ENCODE measurements at places on chromosomes 4 and X. TPM values are rescaled to one million over a fixed set of nuclear protein-coding genes. Genes with fewer than 3 reads are reported as not detected.

GRCh38 chr4:6392407-6392806 is 80.0 kb downstream of the PPP2R2C start:
- no peak overlapping the region for H3K4me3 ChIP-seq
- no peak for DNase-seq
- peaks cover 5% of the 10 kb centered on the region for H3K27me3 ChIP-seq
- no peaks in the 10 kb centered on the region for H3K4me1 ChIP-seq

- DNase-seq: no peak
- no peaks in the 10 kb centered on the region for H3K36me3 ChIP-seq
- H3K4me1 ChIP-seq: peaks cover 30% of the 10 kb centered on the region
Measured at GRCh38 chr4:10734697-10735096, 50.1 kb upstream of the CLNK start.

DNA sequence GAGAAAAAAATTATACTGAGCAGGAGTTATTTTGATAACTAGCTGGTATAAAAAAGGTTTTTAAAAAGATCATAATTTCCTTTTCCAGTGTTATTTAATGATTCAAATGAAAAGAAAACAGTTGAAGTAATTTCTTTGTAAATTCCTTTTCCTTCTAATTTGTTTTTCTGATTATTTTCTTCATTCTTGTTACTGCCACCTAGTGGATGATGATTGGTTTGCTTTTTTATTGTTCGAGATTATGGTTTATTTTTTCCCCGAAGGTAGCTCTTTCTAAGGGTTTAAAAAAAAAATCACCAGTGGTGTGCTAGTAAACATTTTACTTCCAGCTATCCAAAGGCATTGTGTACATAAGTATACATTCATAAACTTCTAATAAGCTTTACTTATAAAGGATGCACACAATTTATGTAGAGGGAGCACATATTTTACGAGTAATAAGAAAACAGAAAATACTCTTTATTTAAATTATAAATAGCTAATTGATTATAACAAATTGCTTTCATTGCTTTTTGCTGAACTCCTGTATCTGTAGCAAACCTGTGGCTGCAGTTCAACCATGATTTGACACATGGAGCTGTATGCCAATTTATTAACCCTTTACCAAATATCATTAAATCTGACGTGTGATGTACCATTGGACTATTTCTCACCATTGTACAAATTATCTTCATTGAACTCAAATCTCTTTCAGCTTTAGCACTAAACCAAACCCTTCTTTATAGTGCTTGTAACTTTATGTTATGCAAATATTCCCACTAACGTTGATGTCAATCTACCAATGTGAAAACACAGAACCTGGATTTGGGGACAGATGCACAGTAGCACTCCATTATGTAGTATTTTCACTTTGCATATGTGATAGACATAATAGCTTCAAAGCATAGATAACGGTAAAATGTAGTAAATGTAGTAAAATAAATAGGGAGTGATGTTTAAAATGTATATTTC is 97.8 kb upstream of the ANK2 start:
- no peaks in the 10 kb centered on the region for H3K36me3 ChIP-seq
- DNase-seq: no peak
- H3K27me3 ChIP-seq: peaks cover 15% of the 10 kb centered on the region
- no peak overlapping the region for H3K27ac ChIP-seq
- H3K4me3 ChIP-seq: no peak overlapping the region
- H3K4me1 ChIP-seq: no peaks in the 10 kb centered on the region

GRCh38 chr4:134343081-134343480 is 141.5 kb upstream of the PABPC4L start:
- DNase-seq: no peak
- no peaks in the 10 kb centered on the region for H3K27me3 ChIP-seq
- no peaks in the 10 kb centered on the region for H3K36me3 ChIP-seq
- no peak overlapping the region for H3K4me3 ChIP-seq

GRCh38 chrX:144601010-144601409 is 646.3 kb upstream of the SPANXN1 start:
- no peaks in the 10 kb centered on the region for H3K27me3 ChIP-seq
- no peak overlapping the region for H3K4me3 ChIP-seq
- no peak for DNase-seq
- no peaks in the 10 kb centered on the region for H3K36me3 ChIP-seq

RBM47 gene
- 1.7 TPM for total RNA-seq

DNA sequence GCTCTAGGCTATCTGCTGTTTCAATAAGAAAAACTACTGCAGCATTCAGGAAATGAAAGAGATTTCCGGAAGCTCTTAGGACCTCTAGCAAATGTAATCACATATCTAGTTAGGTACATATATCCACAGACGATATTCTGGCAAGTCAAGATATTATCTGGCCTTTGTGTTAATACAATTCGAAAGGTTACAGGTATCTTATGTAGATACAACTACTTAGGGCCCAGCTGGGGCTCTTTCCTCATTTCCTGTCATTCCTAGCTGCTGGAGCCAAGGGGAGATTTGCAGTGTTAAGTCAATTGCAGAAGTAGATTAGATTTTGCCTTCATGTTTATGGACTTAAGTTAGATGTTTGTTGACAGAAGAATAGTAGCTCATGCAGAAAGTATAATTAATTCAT is 299.5 kb downstream of the ARHGAP24 start:
- no peaks in the 10 kb centered on the region for H3K4me1 ChIP-seq
- no peaks in the 10 kb centered on the region for H3K27me3 ChIP-seq
- no peak for DNase-seq
- H3K36me3 ChIP-seq: no peaks in the 10 kb centered on the region
- H3K27ac ChIP-seq: no peak overlapping the region

UCP1 gene
- not detected for total RNA-seq

DNA sequence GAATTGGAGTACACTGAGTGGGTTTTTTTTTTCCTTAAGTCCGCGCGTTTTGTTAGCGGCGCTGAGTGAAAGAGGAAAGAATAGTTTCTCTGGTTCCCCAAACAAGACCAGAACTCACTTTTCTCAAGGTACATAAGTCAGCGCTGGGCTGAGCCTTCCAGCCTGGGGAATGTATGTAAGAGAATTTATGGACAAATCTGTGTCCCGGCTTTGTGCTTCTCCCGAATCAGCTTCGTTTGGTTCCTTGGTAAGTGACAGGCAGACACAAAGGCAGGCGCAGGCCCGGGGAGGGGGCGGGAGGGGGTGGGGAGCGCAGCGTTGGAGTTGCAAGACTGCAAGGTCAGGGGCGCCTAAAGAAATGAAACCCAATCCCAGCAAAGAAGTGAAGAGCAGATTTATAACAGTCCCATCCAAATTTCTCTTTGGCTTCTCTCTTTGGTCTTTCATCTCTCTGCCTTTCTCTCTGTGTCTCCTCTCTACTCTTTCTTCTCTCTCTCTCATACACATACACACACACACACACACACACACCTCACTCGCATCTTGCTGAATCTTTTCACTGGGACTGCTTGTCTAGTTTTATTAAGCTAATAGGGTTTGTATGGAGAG is 981 bp downstream of the TET2 start:
- peaks cover 35% of the 10 kb centered on the region for H3K4me1 ChIP-seq
- no peaks in the 10 kb centered on the region for H3K27me3 ChIP-seq
- H3K36me3 ChIP-seq: peaks cover 16% of the 10 kb centered on the region
- H3K27ac ChIP-seq: peak overlapping the region; percentile 94
- peak; percentile 45 for DNase-seq

SATL1 gene
- total RNA-seq: not detected

PALLD gene
- 7.3 TPM for total RNA-seq

MID1 gene
- 1.2 TPM for total RNA-seq

GRCh38 chrX:71366674-71367256 is 608 bp downstream of the TAF1 start:
- H3K27me3 ChIP-seq: no peaks in the 10 kb centered on the region
- peaks cover 30% of the 10 kb centered on the region for H3K4me1 ChIP-seq

- peak; percentile 6 for DNase-seq
- no peaks in the 10 kb centered on the region for H3K27me3 ChIP-seq
- no peak overlapping the region for H3K4me3 ChIP-seq
- peaks cover 6% of the 10 kb centered on the region for H3K4me1 ChIP-seq
Measured at GRCh38 chrX:119726900-119727555, 31.4 kb upstream of the SOWAHD start.

FRAS1 gene
- total RNA-seq: not detected

All from activated naive CD4-positive, alpha-beta T cell treated with anti-CD3 and anti-CD28 coated beads for 36 hours (primary cell).